Astrocyte of the cerebellum (primary cell): ENCODE measurements at places on chromosomes 16 and 17.

- no peak for DNase-seq
These were observed 517 bp downstream of the RUNDC1 start for GRCh38 chr17:42980766-42981397.

GRCh38 chr17:17979778-17980177, 7.1 kb downstream of the DRC3 start:
- DNase-seq = no peak

DNA sequence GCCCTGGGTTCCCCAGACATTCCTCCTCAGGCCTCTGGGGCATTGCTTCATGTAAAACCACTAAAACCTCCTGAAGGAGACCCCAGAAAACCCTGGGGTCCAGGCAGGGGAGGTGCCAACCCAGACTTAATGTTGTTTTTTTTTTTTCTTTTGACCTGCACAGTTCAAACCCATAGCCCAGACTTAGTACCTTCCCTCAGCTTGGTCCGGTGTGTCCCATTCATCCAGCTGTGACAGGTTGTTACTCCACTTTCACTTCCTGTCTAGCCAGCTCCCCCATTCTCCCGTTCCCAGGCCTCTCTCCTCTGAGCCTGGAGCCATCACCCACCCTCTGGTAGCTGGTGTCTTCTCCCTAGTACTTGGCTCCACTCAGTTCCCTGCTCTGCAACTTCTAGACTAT, 4.8 kb downstream of the CDR2L start:
- DNase-seq = no peak

GRCh38 chr16:47480410-47480809, 19.3 kb downstream of the PHKB start:
- DNase-seq = no peak

DNA sequence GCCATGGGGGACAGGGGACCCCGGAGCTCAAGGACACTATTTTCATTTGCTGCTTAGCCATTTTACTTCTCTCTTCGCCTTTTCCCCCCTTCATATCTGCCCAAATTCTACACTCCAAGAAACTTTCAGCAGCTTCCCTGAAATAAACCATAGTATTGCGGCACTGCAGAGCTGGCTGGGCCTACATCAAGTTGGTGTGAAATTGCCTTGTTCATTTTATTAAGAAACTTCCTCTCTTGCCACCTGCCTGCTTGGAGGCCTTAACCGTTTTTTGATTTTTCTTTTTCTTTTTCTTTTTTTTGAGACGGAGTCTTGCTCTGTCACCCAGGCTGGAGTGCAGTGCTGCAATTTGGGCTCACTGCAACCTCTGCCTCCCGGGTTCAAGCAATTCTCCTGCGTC, 7.4 kb upstream of the CPNE2 start:
- no peak for DNase-seq

GRCh38 chr16:2009791-2010510, at the start of gene ZNF598:
Gene ZNF598 (minus strand): TSS chr16:2009821.
- peak; percentile 33 for DNase-seq

DNA sequence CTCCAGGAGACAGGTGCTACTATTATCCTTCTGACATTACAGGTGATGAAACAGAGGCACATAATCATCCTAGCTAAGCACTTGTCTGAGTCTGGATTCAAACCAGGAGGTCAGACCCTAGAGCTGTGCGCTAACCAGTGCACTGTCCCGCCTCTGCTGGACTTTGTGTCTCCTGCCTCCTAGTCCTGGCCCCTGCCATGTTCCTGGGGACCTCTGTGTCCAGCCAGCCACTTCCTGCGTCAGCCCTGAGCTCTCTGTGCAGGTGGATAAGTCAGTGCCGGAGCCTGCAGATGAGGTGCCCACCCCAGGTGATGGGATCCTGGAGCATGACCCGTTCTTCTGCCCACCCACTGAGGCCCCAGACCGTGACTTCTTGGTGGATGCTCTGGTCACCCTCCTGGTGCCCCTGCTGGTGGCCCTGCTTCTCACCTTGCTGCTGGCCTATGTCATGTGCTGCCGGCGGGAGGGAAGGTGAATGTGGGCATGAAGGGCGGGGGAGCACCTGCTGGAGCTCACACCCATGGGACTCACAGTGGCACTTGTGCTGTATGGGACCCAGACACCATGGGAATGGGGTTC, 4.2 kb downstream of the SGCA start:
- DNase-seq = no peak

- no peak for DNase-seq
These were observed 15.6 kb upstream of the TMEM98 start for GRCh38 chr17:32912218-32912897.

- DNase-seq = no peak
These were observed 3.4 kb upstream of the KRTAP4-12 start for GRCh38 chr17:41127371-41127770.

DNA sequence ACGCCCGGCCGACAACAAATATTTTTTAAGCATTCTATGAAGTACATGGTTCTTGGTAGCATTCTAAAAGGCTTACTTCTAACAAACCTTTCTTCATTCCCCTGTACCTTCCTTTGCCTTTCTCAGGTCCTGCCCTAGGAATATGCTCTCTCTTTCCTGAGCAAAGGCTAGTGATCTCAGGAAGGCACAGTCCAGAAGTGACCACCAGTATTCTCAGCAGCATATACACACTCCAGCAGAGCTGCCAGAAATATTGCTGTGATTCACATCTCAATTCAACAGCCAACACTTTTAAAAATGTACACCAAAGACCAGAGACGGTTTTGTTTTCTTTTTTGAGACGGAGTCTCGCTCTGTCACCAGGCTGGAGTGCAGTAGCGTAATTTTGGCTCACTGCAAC, 41.4 kb upstream of the ANKFY1 start:
- no peak for DNase-seq

- no peak for DNase-seq
These were observed 239.6 kb upstream of the FOXF1 start for GRCh38 chr16:86270696-86271095.

- no peak for DNase-seq
These were observed 2.4 kb downstream of the UTS2R start for GRCh38 chr17:82373731-82374625.

- no peak for DNase-seq
These were observed 11.9 kb downstream of the TMEM204 start for GRCh38 chr16:1545044-1546040.

DNA sequence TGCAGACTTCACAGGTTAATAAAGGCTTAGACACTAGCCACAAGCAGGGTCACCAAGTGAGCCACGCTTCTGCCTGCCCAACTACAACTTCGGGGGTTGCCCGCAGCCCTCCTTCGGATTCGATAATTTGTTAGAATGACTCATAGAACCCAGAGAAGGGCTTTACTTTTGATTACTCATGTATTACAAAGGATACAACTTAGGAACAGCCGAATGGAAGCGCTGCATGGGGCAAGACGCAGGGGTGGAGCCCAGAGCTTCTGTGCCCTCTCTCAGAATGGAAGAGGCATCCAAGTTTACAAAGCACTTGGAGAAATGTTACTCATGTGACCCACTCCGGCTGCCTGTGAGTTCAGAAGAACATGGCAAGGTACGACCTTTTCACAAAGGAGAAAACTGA, 7.5 kb upstream of the CDH5 start:
- DNase-seq = peak; percentile 45

- no peak for DNase-seq
These were observed 1372.6 kb downstream of the CDH11 start for GRCh38 chr16:63749276-63749675.

DNA sequence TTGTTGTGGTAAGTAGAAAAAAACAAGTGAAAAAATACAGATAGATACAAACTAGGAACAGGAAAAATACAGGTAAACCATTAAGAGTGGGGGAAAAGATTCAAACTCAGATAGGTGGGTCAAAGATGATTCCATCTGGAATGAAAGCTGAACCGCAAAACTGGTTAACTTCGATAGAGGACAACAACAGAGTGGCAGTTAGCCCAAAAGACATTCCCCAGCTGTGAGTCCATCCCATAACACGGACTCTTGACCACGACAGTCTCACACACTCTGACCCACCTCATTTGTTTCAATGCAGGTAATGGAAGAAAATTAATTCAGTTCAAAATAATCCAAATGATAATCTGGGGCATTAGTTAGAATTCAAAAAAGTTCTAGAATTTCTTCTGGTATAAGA, 13.5 kb downstream of the ELAC2 start:
- no peak for DNase-seq

DNA sequence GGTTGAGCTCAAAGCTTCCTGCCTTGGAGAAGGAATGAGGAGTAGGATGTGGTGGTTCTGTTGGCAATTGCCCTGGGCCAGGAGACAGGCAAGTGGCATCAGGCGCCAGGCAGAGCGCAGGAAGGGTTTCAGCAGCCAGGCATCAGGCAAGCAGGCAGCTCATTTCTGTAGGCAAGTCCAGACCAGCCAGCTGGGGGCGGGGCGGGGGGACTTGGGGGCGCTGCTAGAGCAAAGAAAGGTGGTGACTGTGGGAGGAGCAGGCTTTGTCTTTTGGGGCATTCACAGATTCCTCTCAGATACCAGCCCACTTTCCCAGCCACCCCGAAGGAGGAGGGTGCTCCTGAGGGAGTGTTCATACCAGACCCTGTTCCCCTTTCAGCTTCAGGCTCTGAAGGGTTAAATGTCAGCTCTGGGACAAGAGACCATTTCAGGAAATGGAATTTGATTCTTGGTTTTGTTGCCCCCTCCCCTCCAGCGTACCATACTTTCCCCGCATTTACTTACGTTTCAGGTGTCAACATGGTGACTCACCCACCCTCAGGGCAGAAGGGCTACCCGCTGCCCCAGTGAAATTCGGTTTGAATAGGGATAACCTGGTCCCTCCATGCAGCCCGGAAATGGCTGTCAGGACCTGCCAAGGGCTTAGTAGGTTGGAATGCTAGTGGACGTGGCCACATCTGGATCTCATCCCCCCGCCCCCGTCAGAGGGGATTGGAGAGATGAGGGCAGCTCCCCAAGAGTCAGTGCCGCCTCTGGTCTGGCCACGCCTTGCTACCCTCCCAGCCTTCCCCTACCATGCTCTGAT, 13.2 kb downstream of the NGFR start:
- no peak for DNase-seq

DNA sequence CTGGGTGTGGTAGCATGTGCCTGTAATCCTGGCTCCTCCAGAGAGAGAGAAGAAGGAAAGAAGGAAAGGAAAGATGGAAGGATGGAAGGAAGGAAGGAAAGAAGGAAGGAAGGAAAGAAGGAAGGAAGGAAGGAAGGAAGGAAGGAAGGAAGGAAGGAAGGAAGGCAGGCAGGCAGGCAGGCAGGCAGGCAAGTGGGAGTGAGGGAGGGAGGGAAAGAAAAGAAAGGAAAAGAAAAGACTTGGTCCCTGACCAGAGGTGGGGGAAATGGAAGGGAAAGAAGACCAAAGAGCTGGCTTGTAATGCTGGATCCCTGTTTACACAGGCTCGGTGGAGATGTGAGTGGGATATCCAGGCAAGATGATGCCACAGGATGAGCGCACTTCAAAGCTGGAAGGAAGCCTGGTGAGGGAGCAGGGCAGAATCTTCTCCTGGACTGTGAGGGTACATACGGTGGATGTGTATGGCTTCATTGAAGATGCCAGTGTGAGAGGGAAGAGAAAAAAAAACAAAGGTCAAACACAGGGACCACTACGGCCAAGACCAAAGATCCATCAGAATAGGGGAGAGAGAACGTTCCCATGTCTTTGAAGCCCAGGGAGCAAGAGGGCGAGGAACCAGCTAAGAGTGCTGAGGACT, 2.1 kb downstream of the CES1 start:
- no peak for DNase-seq

- no peak for DNase-seq
These were observed 10.1 kb upstream of the ZFPM1 start for GRCh38 chr16:88442727-88443576.

DNA sequence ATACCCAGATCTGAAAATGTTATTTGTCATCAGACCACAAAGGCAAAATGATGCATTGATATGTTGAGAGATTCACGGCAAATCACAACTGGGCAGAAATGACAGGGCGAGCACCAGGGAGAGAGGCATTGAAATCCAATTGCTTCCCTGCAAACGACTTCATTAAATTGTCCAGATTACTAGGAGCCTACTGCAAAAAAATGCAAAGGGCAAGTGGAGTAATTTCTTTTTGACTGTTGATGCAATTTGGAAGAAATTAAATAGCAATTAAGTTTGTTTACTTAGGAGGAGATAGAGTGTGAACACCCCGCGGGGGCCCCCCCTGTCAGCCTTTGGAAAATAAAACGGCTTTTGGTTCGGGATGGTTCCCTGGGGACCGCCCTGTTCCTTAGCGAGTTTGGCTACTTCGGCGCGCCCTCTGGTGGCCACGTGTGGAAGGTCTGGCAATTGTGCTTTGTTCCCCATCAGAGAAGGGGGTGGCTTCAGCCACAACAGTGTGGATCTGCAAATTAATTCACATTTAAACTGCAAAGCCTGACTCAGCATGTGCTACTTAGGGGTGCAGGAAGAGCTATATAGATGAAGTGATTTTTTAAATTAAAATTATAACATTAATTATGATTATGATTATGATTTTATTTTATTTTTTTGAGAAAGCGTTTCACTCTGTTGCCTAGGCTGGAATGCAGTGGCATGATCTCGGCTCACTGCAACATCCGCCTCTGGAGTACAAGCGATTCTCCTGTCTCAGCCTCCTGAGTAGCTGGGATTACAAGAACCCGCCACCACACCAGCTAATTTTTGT, 14.5 kb upstream of the TMC7 start:
- peak; percentile 51 for DNase-seq

- no peak for DNase-seq
These were observed 13.9 kb downstream of the KIAA0513 start for GRCh38 chr16:85041219-85042166.

DNA sequence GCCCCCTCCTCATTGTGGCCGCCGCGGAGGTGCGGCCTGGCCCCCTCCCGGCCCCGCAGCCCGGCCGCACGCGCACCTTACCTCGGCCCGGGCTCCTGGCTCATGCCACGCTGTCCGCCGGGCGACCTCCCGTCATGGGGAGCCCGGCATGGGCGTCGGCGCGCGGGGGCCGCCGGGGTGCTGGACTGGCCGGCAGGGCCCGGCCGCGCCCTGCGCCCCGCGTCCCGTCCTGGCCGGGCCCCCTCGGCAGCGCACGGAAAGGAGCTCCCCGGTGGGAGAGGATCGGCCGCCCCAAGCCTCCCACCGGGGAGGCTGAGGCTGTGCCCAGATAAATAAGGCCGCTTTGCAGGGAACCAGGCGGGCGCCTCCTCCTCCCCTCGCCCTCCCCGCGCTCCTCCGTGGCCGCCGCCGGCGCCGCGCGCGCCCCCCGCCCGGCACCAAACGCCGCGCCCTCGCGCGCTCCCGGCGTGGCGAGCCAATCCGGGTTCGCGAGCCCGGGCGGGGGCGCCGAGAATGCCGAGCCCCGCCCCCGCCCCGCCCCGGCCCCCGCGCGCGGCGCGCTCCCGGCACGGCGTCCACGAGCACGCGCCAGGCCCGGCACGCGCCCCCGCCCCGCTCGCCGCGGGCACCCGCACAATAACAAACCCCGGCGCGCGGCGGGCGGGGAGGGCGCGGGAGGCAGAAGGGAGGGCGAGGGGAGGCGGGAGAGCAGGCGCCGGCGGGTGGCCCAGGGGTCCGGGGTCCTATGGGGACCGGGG, at the start of gene FBXL16:
Gene FBXL16, minus strand, starts transcription at position 371 of the 758 bp plus-strand sequence. CDS start 8,396 bp downstream, outside the sequence.
- DNase-seq = no peak

DNA sequence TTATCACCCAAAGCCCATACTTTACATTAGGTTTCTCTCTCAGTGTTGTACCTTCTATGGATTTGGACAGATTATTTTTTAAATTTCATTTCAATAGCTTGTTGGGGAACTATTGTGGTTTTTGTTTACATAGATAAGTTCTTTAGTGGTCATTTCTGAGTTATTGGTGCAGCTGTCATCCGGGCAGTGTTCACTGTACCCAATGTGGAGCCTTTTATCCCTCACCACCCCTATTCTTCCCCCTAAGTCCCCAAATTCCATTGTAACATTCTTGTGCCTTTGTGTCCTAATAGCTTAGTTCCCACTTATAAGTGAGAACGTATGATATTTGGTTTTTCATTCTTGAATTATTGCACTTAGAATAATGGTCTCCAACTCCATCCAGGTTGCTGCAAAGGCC, 57.5 kb downstream of the SLFN11 start:
- no peak for DNase-seq
